ENCODE measurements at places on chromosomes 2 and 18. TPM values are rescaled to one million over a fixed set of nuclear protein-coding genes. Genes with fewer than 3 reads are reported as not detected.

The RTN4 gene
- 681 TPM for total RNA-seq

The ATF2 gene
- 51.5 TPM for total RNA-seq

The EVX2 gene
- not detected for total RNA-seq

The SCN7A gene
- 0.42 TPM for total RNA-seq

The LYPD6 gene
- not detected for total RNA-seq

The RPRM gene
- total RNA-seq: 0.22 TPM

The TYW5 gene
- total RNA-seq: 4.7 TPM

The CYP1B1 gene
- total RNA-seq: 113 TPM

Data from mesenteric fat pad (tissue), 1 donor.